ENCODE measurements at places on chromosomes 7 and 10.

GRCh38 chr7:94940241-94940640, 32.8 kb downstream of the PPP1R9A start:
- H3K36me3 ChIP-seq, result no peaks in the 10 kb centered on the region
- no peak overlapping the region for H3K27ac ChIP-seq
- H3K4me3 ChIP-seq, result no peak overlapping the region
- no peak for DNase-seq

DNA sequence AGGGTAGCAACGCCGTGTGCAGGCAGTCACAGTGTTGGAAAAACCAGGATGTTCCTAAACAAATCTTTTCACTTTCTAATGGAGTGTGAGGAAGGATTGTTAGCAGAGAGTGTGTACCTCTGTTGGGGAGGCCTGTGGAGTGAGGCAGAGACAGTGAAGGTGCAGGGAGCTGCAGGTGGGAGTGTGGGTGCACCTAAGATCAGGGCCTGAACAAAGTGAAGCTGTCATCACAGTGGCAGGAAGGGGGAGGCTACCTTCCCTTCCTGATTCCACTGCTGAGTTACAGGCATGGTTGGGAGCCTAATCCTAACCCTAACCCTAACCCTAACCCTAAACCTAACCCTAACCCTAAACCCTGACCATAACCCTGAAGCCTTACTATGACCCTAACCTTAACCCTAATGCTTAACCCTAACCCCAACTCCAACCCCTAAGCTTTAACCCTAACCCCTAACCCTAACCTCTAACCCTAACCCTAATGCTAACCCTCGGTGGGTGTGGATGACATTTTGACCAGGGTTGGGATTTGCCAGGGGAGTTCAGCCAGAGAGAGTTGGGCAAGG, 158.8 kb upstream of the KLF6 start:
- H3K27ac ChIP-seq, result no peak overlapping the region
- peaks cover 69% of the 10 kb centered on the region for H3K4me1 ChIP-seq
- H3K36me3 ChIP-seq, result peaks cover 13% of the 10 kb centered on the region
- peak overlapping the region; percentile 66 for H3K4me3 ChIP-seq
- no peaks in the 10 kb centered on the region for H3K27me3 ChIP-seq

- no peaks in the 10 kb centered on the region for H3K27me3 ChIP-seq
- no peak overlapping the region for H3K27ac ChIP-seq
- no peaks in the 10 kb centered on the region for H3K36me3 ChIP-seq
- H3K4me1 ChIP-seq, result peaks cover 42% of the 10 kb centered on the region
- DNase-seq, result no peak
Measured at GRCh38 chr7:106068986-106069385, 43.1 kb downstream of the SYPL1 start.

GRCh38 chr10:67763499-67764011, 67.6 kb upstream of the CTNNA3 start:
- peak; percentile 82 for DNase-seq
- H3K4me3 ChIP-seq, result peak overlapping the region; percentile 95
- peak overlapping the region; percentile 100 for H3K27ac ChIP-seq
- no peaks in the 10 kb centered on the region for H3K27me3 ChIP-seq

GRCh38 chr10:6009961-6010360, 32.6 kb upstream of the IL15RA start:
- H3K27ac ChIP-seq, result peak overlapping the region; percentile 94
- H3K27me3 ChIP-seq, result no peaks in the 10 kb centered on the region
- peaks cover 24% of the 10 kb centered on the region for H3K36me3 ChIP-seq
- DNase-seq, result no peak
- H3K4me1 ChIP-seq, result peaks cover 53% of the 10 kb centered on the region
- peak overlapping the region; percentile 27 for H3K4me3 ChIP-seq

GRCh38 chr10:70504521-70505358, 26.2 kb downstream of the PALD1 start:
- DNase-seq, result no peak
- no peak overlapping the region for H3K4me3 ChIP-seq
- H3K4me1 ChIP-seq, result no peaks in the 10 kb centered on the region
- no peaks in the 10 kb centered on the region for H3K27me3 ChIP-seq
- no peaks in the 10 kb centered on the region for H3K36me3 ChIP-seq

GRCh38 chr7:95621404-95621803, 25.1 kb upstream of the PDK4 start:
- no peak for DNase-seq
- no peaks in the 10 kb centered on the region for H3K4me1 ChIP-seq
- H3K27ac ChIP-seq, result no peak overlapping the region

GRCh38 chr7:2876031-2876731, 32.1 kb upstream of the GNA12 start:
- H3K4me1 ChIP-seq, result peaks cover 52% of the 10 kb centered on the region
- no peak overlapping the region for H3K27ac ChIP-seq
- H3K4me3 ChIP-seq, result no peak overlapping the region

- no peak overlapping the region for H3K4me3 ChIP-seq
- no peaks in the 10 kb centered on the region for H3K27me3 ChIP-seq
- peaks cover 9% of the 10 kb centered on the region for H3K36me3 ChIP-seq
Measured at GRCh38 chr7:158285383-158285770, 302.2 kb downstream of the PTPRN2 start.

GRCh38 chr10:21160116-21160515, 263.0 kb upstream of the NEBL start:
- H3K27ac ChIP-seq, result no peak overlapping the region
- no peaks in the 10 kb centered on the region for H3K4me1 ChIP-seq
- peaks cover 21% of the 10 kb centered on the region for H3K27me3 ChIP-seq
- H3K4me3 ChIP-seq, result no peak overlapping the region

- no peak overlapping the region for H3K4me3 ChIP-seq
- no peak overlapping the region for H3K27ac ChIP-seq
- DNase-seq, result no peak
- no peaks in the 10 kb centered on the region for H3K36me3 ChIP-seq
- H3K4me1 ChIP-seq, result peaks cover 6% of the 10 kb centered on the region
Measured at GRCh38 chr10:25815999-25816768, 117.8 kb upstream of the MYO3A start.

- H3K4me1 ChIP-seq, result no peaks in the 10 kb centered on the region
- no peak overlapping the region for H3K27ac ChIP-seq
- no peak overlapping the region for H3K4me3 ChIP-seq
Measured at GRCh38 chr10:76066457-76066856, 635.0 kb downstream of the LRMDA start.

Data from activated T-cell treated with anti-CD3 and anti-CD28 coated beads, Interleukin-2, amount 50 U/mL, for 72 hours (primary cell).